ENCODE measurements at places on chromosomes 5 and 9.

DNA sequence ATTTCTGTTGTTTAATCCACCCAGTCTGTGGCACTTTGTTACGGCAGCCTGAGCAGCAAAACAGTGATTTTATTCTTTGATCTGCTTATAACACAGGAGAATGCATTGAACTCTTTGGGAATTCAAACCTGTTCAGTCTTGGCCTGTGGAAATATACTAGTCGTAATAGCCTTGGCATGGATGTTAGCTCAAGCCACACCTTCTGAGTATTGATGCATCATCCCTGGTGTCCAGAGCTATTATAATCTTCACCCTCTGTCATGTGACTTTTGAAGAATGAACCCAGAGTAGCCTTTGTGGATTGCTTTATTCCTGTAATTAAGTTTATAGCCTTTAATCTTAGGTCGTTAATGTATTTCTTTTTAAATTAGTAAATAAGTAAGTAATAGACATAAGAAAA is 50.8 kb upstream of the TEX48 start:
- no peak for DNase-seq

DNA sequence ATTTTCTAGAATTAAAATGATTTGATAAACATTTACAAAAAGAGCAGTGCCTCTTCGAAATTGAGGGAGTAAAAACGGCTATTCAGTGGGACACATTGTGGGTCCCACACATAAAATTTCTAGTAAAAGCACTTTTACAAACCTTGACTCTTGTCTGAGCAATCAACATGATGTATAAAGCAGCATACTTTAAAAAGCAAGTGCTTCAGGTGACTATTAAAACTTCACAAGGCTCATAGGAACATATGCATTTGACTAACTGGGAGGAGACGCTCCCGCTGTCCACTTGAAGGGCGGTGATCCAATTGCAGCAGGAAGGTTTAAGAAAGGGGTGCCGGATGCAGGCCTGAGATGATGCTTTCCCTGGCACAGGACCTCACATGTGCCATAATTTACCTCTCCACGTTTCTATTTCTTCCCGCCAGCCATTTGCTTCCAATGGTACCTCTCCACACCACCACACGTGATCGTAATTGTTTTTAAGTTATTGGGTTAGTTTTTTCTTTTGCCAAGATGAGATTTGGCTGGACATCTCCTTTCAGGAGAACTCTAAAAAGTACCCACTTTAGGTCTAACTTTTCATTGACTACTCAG is 1.8 kb downstream of the MCTP1 start:
- no peak for DNase-seq

- DNase-seq, result no peak
Measured at GRCh38 chr5:40502736-40503135, 177.0 kb upstream of the PTGER4 start.

DNA sequence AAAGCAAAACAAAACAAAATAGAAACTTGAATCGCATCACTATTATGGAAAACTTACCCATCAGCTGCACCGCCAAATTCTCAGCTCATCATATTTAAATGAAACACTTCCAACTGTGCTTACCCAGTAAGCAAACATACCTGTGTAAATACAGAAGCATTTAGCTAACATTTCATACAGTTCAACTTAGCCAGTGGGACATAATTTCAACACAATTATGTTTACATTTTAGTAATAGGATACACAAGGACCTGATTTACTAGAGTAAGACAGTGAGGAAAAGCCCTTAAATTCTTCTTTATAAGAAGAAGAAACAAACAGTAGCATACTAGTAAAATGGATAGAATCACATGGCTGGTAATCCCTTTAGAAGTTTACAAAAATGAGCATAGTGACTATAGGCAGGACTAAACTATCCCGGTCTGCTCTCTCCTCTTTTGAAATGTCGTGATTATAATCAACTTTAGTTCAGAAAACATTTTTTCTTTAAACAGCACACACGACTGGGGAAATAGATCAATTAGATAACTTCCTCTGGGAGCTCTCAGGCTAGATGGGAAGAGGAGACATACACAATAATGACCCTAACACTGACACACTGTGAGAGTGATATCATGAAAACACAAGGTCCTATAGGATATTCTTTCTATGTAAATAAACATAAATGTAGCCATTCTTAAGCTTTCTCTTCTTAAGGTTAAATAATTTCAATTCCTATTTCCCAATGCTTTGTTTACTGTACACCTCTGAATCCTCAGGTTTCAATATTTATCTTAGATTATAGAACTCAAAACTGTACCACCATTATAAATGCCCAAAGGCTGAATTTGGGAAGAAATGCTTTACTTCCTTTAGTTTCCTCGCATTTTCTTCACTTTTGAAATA is 15.9 kb upstream of the CDC20B start:
- DNase-seq, result no peak

DNA sequence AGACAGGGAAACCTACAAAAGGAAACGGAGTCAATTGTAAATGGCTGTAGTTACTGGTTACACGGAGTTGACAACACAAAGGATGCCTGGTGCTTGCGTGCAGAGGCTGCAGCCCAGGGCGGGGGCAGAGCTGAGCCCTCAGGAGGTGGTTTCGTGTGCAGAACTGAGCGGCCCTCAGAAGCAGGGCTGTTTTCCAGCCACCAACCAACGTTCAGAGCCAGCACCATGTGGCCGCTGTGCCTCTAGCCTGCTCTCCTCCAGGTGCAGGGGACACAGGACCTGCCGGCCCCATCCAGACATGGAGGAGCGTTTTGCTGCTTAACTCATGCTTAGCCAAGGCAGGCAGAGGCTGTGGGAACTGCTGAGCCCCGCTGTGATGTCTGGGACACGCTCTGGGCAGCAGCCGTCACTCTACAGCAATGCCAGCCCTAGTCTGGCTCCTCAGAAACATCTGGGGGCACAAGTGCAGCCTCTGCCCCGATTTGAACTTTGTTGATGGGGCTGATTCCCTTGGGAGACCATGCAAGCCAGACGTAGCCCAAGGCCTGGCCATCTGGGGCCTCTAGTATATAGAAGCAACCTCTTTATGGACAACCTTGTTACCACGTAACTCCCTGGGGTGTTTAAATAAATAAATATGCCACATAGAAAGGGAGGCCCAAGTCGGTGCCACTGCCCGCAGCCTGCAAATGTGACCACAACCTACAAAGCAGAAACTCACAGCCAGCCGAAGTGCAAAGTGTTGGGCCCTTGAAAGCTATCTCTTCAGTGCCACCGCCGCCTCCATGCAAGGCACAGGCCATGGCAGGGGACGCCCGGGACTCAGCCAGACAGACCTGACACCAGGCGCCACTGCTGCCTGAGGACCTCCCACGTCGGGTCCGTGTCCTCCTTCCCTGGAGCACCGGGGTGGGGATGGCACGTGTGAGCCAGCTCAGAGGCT is 42.1 kb downstream of the NKD2 start:
- DNase-seq, result no peak

DNA sequence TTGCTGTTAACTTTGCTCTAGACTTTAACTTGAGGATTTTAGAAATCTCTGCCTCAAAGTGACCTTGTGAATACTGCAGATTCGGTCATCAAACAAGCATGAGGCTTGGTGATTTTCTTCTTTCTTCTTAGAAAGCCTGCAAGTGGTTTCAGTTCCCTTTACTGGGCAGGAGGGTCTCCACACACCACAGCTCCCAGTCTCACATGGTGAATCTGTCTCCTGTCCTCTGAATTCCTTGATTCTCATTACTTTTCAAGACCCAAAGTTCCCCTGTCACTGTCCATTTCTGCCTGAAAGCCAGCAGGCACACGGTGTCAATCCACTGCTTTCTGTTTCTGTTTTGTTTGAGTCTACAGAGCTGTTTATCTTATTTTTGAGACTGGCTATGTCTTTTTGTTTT is 14.1 kb downstream of the HSPB3 start:
- DNase-seq, result no peak

DNA sequence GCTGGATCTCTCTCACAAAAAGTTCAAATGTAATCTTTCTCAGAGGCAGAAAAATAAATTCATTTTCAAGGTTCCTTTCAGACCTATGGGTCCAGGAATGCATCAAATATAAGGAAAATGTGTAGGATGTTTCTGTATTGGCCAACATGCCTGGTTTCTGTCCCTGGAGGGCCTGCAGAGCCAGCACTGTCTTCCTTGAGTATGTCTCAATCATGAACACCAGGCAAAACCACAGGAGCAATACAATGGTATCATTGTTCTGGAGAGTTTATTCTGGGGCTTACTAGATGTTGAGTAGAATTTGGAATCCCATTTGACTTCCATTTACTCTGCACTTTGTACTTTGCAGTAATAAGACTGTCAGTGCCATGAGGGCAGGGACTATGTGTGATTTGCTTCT is 23.5 kb downstream of the INSYN2B start:
- DNase-seq, result no peak

GRCh38 chr9:93461821-93462220 is 8.4 kb upstream of the FAM120AOS start:
- no peak for DNase-seq

GRCh38 chr5:124034963-124035362 is 523.0 kb downstream of the CSNK1G3 start:
- DNase-seq, result no peak

DNA sequence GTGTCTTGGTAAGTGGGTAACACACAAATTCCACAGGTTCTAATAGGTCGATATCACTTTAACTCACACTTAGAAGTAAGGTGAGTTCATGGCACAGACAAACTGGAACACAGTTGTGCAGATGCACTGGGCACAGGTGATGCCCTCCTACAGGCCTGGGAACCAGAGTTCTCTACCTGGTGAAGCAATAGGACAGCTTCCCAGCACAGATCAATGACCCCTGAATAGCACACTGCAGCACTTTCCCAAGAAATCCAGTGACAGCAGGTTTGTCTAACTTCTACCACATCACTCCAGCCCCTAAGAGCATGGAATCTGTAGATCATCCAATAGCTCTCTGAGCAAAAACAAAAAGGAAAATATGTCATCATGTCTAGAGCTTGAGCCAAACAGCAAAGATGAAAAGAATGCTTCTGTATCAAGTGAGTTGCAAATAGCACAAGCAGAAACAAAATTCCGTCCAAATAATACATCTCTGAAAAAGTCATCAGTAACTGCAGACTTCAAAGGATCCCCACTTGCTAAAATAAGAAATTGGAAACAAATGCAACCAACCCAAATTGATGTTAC is 33.5 kb downstream of the MOCS2 start:
- no peak for DNase-seq

- DNase-seq, result no peak
Measured at GRCh38 chr9:71909887-71910649, 925 bp downstream of the ABHD17B start.

DNA sequence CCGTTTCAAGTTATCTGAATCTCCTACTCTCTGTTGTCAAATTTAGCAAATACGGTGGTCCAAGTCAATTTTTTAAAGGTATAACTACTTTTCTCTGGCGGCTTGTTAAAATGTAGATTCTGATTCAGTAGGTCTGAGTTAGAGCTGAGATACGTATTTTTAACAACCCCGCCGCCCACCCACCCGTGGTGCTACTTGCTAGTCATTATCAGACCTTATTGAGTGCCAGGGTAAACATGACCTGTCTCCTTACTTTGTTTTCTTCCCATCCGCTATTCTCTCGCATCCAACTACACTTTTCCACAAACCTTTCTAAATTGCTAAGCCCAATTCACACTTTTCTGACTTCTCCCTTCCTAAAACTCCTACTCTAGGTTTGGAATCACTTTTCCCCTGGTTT is 694 bp upstream of the PLAA start:
- DNase-seq, result no peak

DNA sequence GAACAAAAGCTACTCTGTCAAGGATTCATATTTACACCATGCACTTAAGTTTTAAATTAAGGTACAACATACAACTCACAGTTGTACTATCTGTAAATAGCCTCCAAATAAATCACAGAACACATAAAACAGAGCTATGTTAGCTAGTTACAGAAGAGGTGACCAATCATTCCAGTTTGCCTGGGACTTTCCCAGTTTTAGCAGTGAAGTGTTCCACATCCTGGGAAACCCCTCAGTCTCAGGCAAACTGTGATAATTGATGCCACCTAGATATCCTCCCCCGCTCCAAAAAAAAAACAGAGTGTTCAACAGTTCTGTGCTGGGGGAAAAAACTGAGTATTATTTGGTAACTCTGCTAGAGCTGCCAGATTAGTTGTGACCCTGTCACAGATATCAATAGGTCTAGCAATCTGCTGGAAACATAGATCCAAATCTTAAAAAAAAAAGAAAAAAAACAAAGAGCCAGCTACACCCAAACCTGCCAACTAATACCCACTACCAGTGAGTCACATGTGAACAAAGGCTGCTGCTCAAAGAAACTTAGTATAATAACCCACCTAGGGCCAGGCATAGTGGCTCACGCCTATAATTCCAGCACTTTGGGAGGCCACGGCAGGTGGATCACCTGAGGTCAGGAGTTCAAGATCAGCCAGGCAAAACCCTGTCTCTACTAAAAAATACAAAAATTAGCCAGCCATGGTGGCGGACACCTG is 5.7 kb downstream of the TBCA start:
- DNase-seq, result no peak

DNA sequence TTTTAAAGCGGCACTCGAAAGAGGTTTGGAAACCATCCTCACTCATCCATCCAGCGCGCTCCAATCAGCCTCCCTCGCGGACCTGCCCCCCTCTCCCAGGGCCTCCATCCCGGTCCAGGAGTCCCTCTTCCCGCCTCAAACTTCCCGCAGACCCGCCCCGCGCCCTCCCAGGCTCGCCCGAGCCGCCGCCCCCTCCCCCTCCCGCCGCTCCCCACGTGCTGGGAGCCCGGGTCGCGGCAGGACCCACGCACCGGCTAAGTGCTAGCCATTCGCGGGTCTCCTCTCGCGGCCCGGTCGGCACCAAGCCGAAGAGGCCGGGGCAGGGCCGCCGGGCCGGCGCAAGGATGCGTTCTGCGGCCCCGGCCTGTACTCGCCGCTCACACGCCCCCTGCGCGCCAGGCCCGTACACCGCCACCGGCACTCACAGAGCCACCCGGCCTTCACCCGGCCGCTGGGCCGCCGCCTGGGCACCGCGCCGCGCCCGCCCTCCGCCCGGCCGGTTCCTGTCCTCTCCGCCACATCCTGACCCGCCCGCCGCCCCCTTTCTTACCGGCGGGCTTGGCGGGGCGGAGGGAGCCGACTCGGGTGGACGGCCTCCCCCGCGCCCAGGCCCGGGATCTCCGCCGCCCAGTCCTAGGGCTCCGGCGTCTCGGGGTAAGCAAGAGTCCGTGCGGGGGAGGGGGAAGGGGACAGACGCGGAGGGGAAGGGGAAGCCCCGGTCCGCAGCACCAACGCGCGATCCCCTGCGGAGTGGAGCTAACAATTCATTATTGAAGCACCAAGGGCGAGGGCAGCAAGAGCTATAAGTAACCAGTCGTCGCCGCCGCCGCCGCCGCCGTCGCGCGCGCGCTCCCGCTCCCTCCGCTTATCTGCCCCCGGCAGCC is 576 bp downstream of the CHD1 start:
- peak; percentile 23 for DNase-seq

- no peak for DNase-seq
Measured at GRCh38 chr5:157026789-157027424, 32.0 kb downstream of the HAVCR1 start.

DNA sequence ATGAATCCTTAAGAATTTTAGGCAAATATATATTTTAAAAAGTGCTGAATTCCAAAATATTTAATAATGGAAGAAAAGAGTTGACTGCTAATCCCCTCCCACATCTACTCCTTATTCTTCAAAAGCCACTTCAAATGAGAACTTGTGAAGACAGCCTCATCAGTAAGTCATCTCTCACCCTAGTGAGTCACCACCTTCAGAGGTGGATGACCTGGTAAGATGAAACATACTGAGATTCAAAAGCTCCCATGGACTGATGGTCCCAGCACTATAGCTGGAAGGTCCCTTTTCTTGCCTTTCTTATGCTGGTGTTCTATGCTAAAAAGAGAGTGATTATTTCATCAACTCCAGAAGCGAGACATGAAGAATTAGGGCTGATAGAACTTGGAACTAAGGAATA is 37.8 kb upstream of the SPDL1 start:
- no peak for DNase-seq

GRCh38 chr5:6752782-6753181 is 39.5 kb downstream of the TENT4A start:
- DNase-seq, result no peak
